Fibroblast of lung (primary cell): ENCODE measurements at places on chromosomes 6 and 20. TPM values are rescaled to one million over a fixed set of nuclear protein-coding genes. Genes with fewer than 3 reads are reported as not detected.

Gene EYA4
- total RNA-seq, result 23.9 and 38.0 TPM in 2 replicates

Gene MEP1A
- total RNA-seq, result not detected in 2 replicates

Gene CCDC170
- total RNA-seq, result 0.77 and 0.83 TPM in 2 replicates

Gene TRIM39
- 10.3 and 11.9 TPM in 2 replicates for total RNA-seq

Gene TXLNB
- 1.2 and 1.5 TPM in 2 replicates for total RNA-seq

Gene ABT1
- total RNA-seq, result 13.1 and 13.4 TPM in 2 replicates

Gene ATP6V1G2
- 4.1 and 11.2 TPM in 2 replicates for total RNA-seq

Gene RPP21
- 30.2 and 34.7 TPM in 2 replicates for total RNA-seq

Gene PTCRA
- not detected in 2 replicates for total RNA-seq

Gene BCAS1
- total RNA-seq, result under 0.01 and 0.17 TPM in 2 replicates

Gene DEFB113
- total RNA-seq, result not detected in 2 replicates

Gene GTF3C6
- total RNA-seq, result 44.3 and 47.3 TPM in 2 replicates

Gene TSPO2
- not detected in 2 replicates for total RNA-seq

Gene CLIC5
- not detected in 2 replicates for total RNA-seq
